ENCODE measurements at places on chromosomes 2 and 18. TPM values are rescaled to one million over a fixed set of nuclear protein-coding genes. Genes with fewer than 3 reads are reported as not detected.

- no peak for DNase-seq
- no peaks in the 10 kb centered on the region for H3K27me3 ChIP-seq
- H3K27ac ChIP-seq: no peak overlapping the region
- no peak overlapping the region for H3K4me3 ChIP-seq
- H3K4me1 ChIP-seq: no peaks in the 10 kb centered on the region
- no peaks in the 10 kb centered on the region for H3K36me3 ChIP-seq
These were observed 1103.2 kb upstream of the ZEB2 start for GRCh38 chr2:145623136-145623535.

DNA sequence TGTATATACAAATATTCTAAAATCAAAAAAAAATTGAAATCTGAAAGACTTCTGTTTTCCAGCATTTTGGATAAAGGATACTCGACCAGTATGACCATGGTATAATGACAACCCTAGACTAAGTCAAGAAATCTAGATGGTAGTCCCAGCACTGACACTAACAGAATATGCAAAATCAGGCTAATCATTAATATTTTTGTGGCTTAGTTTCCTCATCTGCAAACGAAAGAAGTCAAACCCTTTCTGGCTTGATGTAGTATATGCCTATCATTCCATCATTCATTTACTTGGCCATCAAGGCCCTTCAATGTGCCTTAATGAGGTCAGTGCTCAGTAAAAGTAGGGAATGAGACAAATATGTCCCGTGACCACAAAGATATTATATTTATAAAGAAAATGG lies 83.5 kb downstream of the NCKAP5 start:
- no peaks in the 10 kb centered on the region for H3K36me3 ChIP-seq
- H3K27me3 ChIP-seq: no peaks in the 10 kb centered on the region
- H3K4me3 ChIP-seq: no peak overlapping the region
- no peak for DNase-seq
- H3K4me1 ChIP-seq: no peaks in the 10 kb centered on the region

- DNase-seq: no peak
- H3K4me1 ChIP-seq: no peaks in the 10 kb centered on the region
- no peak overlapping the region for H3K4me3 ChIP-seq
These were observed 117.3 kb downstream of the WDSUB1 start for GRCh38 chr2:159169187-159169586.

Gene HTR2B
- 0.91 TPM for polyA plus RNA-seq

Gene ATP5F1A
- 815 TPM for polyA plus RNA-seq

- DNase-seq: no peak
- H3K36me3 ChIP-seq: no peaks in the 10 kb centered on the region
- H3K4me1 ChIP-seq: peaks cover 6% of the 10 kb centered on the region
- H3K27me3 ChIP-seq: no peaks in the 10 kb centered on the region
- peak overlapping the region; percentile 97 for H3K4me3 ChIP-seq
These were observed 788 bp downstream of the ARMC9 start for GRCh38 chr2:231199219-231199618.

DNA sequence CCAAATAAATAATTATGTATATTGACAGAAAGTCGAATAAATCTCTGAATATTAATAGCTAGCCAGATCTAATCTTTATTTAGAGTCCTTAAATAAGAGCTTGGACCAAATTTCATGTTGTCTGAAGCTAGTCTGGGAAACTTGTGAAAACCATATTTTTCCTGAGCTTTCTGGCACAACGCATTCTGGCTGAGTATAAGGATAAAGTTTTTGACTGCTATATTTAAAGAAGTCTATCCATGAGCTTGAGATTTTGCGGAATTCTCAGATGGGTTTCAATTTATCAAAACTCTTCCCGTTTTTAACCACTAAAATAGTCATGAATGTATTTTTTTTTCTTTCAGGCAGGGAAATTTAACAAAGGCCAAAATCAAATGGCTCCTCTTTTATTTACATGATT lies 23.8 kb downstream of the FAP start:
- H3K27ac ChIP-seq: no peak overlapping the region
- DNase-seq: no peak
- no peaks in the 10 kb centered on the region for H3K4me1 ChIP-seq

GRCh38 chr2:240833724-240834285 lies 13.8 kb upstream of the KIF1A start:
- H3K4me3 ChIP-seq: no peak overlapping the region
- no peaks in the 10 kb centered on the region for H3K4me1 ChIP-seq
- no peaks in the 10 kb centered on the region for H3K27me3 ChIP-seq
- no peaks in the 10 kb centered on the region for H3K36me3 ChIP-seq

Gene LTBP1
- polyA plus RNA-seq: 0.19 TPM

- no peak overlapping the region for H3K4me3 ChIP-seq
- no peaks in the 10 kb centered on the region for H3K27me3 ChIP-seq
- DNase-seq: no peak
- no peak overlapping the region for H3K27ac ChIP-seq
- H3K36me3 ChIP-seq: no peaks in the 10 kb centered on the region
These were observed 109.6 kb upstream of the SLC14A2 start for GRCh38 chr18:45505497-45506206.

- no peak for DNase-seq
- no peak overlapping the region for H3K4me3 ChIP-seq
- H3K27ac ChIP-seq: no peak overlapping the region
- H3K4me1 ChIP-seq: no peaks in the 10 kb centered on the region
- no peaks in the 10 kb centered on the region for H3K27me3 ChIP-seq
- H3K36me3 ChIP-seq: no peaks in the 10 kb centered on the region
These were observed 16.3 kb upstream of the GTF2A1L start for GRCh38 chr2:48601349-48601748.

DNA sequence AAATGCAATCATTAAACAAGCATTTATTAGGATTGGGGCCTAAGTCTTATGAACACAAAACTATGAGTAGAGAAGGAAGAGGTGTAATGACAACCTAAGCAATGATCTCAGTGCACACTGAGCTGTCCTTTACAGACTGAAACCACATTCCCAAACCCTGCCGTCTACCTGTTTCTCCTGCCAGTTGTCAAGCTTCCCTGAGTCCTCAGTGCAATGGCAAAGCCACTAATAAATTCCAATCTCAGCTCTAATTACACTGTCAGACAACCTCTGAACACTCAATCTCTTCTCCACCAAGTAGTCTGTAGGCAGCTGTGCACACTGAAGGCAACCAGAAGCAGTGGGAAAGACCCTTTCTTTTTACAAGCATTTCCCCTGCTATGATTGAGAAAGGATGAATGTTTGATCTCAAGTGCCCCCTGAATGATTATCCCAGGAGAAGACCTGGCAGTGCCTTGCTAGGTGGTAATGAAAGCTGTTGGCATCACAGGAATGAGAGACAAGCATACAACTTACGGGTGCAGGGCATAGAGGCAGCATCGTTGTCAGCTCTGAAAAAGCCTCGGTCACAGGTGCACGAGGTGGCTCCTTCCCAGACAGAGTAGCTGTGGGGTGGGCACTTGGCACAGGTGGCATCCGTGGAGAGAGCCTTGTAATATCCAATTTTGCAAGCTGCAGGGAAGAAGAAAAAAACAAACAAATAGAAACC lies 71.4 kb downstream of the EPHA4 start:
- H3K4me1 ChIP-seq: no peaks in the 10 kb centered on the region
- no peaks in the 10 kb centered on the region for H3K36me3 ChIP-seq
- no peak for DNase-seq

Gene NAT8
- polyA plus RNA-seq: not detected

DNA sequence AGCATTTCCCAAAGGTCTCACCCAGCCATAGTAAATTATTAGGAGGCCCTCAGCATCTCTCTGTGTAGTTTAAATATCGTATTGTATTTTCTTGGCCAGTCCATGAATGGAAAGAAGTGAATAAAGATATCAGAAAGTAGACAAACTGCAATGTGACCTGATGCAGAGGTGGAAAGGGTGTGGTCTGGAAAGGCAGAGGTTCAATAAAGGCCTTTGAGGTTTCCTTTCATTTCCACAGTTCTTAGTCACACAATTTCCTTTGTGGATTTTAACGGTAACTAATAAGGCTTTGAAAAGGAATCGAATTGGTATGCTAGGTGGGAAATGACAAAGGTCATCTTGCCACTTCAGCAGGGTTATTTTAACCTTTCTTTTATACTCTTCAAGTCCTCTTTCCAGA lies 20.1 kb upstream of the WIPF1 start:
- no peaks in the 10 kb centered on the region for H3K36me3 ChIP-seq
- H3K4me3 ChIP-seq: no peak overlapping the region
- no peaks in the 10 kb centered on the region for H3K27me3 ChIP-seq
- no peak overlapping the region for H3K27ac ChIP-seq

Gene FBXO41
- 2.3 TPM for polyA plus RNA-seq

DNA sequence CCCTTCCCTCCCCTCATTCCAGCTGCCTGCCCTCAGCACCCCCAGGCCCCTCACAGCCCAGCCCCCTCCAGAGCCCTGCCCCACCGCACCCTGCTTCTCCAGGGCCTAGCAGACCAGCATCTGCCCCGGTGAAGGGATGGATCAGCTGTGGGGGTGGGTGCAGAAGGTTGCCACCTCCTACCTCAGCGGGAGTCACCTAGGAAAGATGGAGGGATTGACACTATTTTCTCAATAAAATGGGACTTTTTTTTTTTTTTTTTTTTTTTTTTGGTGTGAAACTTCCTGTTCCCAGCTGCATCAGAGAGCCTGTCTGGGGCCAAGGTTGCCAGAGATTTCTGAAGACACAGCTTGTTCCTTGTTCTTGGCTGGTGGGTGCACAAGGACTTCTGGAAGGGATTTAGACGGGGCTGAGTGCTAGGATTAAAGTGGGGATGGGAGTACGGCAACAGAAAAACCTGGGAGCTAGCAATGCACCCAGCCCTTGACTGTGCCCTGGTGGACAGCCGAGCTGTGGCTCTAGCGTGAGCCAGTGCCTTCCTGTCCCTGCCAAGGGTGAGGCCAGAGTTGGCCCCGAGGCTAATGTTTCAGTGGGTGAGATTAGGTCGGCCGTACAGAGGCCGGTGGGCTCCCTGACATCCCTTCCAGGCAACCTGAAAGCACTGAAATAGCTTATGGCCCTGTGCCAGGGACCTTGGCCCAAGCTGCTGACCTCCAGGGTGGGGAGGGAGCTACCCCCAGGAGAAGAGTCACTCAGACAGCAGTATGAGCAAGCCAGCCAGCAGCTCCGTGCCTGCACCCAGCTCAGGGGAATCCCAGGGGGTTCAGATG lies 4.6 kb downstream of the B3GNT7 start:
- H3K27me3 ChIP-seq: no peaks in the 10 kb centered on the region
- H3K36me3 ChIP-seq: no peaks in the 10 kb centered on the region
- no peak for DNase-seq
- peaks cover 22% of the 10 kb centered on the region for H3K4me1 ChIP-seq
- H3K27ac ChIP-seq: no peak overlapping the region
- H3K4me3 ChIP-seq: no peak overlapping the region
